H9 (cell line): ENCODE measurements at places on chromosomes 3 and 15. TPM values are rescaled to one million over a fixed set of nuclear protein-coding genes. Genes with fewer than 3 reads are reported as not detected.
A peak's percentile ranks its signal among the peaks of the same experiment; 100 is the strongest.

DNA sequence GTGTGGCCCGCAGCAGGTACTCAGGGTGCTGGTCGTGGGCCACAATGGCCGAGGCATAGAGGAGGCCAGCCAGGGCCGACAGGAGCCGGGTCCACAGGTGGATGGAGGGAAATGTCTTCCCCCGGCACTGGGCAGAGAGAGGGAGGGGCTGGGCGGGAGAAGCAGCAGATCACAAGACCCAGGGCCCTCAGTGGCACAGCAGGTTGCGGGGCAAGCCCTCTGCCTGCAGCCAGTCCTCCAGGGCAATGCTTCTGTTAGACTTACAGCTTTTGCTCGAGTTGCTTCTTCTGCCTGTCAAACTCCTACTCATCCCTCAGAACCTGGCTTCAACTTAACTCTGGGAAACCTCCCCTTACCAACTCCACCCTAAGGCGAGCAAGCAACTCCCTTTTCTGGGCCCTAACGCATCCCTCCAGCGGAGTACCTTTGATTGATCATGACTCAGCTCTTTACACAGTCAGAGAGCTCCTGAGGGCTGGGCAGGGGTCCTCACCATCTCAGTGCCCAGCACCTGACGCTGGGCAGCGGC lies 16.0 kb downstream of the TMEM44 start:
- H3K27me3 ChIP-seq, result no peaks in the 10 kb centered on the region
- no peaks in the 10 kb centered on the region for H3K4me1 ChIP-seq
- H3K36me3 ChIP-seq, result peaks cover 24% of the 10 kb centered on the region
- H3K4me3 ChIP-seq, result no peak overlapping the region
- no peak overlapping the region for H3K27ac ChIP-seq

DNA sequence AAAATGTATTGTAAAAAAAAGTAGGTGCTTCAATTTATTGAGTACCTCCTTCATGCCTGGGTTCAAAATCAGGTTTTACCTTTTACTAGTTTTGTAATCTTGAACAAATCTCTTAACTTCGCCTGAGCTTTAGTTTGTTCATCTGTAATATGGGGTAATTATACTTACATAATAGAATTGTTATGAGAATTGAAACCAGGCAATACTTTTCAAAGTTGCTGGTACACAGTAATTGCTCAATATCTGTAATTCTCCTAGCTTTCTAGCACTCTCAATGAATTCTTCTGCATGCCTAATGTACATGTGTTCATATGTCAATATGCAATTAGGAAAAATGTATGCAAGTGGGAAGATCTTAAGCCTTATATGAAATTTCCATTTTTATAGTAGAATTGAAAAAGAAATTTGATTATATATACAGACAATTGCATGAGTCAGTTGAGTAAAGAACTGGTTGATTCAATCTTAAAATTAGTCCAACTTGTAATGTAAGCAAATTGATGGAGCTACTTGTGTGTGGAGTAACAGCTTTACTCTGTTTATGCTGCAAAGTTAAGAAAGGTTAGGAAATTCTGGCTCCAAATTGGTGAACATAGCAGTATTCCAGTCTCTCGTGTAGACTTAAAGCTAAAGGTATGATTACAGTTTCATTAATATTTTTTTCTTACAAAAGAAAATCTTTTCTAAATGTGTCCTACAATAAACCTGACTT lies 4.1 kb downstream of the TNFSF10 start:
- H3K4me1 ChIP-seq, result peaks cover 6% of the 10 kb centered on the region; the same call in 1 of the 2 replicates
- H3K4me3 ChIP-seq, result no peak overlapping the region
- no peak for DNase-seq
- no peak overlapping the region for H3K27ac ChIP-seq
- H3K27me3 ChIP-seq, result no peaks in the 10 kb centered on the region

DNA sequence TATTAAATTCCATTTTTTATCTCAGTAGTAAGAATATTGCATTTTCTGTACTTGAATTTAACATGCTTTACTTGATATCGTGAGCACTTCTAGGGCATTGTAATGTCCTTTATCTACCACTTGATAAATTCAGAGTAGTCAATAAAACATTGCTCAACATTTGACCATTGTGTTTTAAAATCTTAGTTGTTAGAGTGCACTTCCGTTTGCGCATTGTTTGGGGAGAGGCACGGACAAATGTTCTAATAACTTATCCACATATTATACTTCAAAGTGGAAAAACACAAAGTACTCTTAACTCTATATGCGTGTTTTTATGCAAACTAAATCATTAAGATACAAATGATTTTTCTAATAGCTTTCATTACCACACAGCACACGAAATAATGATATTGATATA lies 419 bp downstream of the FAM227B start:
- no peak for DNase-seq
- H3K4me1 ChIP-seq, result no peaks in the 10 kb centered on the region
- H3K27ac ChIP-seq, result no peak overlapping the region
- peak overlapping the region; percentile 98 for H3K4me3 ChIP-seq

GRCh38 chr3:105304487-105304886 lies 62.2 kb upstream of the ALCAM start:
- no peaks in the 10 kb centered on the region for H3K27me3 ChIP-seq
- no peak for DNase-seq
- no peak overlapping the region for H3K4me3 ChIP-seq
- no peaks in the 10 kb centered on the region for H3K4me1 ChIP-seq
- H3K36me3 ChIP-seq, result peaks cover 2% of the 10 kb centered on the region
- H3K27ac ChIP-seq, result no peak overlapping the region

DNA sequence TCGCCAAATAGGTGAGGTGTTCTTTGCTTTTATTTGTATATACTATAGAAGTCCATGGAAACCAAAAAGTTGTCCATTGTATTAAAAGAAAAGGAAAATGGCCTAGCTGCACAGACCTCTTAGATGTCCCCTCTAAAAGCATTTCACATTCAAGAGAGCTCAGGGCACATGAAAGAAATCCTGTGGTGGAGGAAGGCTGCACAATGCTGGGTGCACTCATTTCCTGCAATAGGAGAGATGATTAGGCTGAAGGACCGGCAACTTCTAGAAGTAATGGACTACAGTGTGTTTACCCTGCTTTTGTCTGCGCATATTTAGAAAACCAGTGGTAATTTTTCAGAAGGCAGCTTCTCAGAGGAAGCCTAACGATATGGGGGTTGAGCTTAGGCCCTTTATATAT lies 25.4 kb downstream of the PPM1L start:
- no peak overlapping the region for H3K27ac ChIP-seq
- peaks cover 4% of the 10 kb centered on the region; the same call in 1 of the 2 replicates for H3K36me3 ChIP-seq
- no peaks in the 10 kb centered on the region; the same call in 1 of the 2 replicates for H3K4me1 ChIP-seq
- no peak for DNase-seq
- H3K4me3 ChIP-seq, result no peak overlapping the region
- no peaks in the 10 kb centered on the region for H3K27me3 ChIP-seq

DNA sequence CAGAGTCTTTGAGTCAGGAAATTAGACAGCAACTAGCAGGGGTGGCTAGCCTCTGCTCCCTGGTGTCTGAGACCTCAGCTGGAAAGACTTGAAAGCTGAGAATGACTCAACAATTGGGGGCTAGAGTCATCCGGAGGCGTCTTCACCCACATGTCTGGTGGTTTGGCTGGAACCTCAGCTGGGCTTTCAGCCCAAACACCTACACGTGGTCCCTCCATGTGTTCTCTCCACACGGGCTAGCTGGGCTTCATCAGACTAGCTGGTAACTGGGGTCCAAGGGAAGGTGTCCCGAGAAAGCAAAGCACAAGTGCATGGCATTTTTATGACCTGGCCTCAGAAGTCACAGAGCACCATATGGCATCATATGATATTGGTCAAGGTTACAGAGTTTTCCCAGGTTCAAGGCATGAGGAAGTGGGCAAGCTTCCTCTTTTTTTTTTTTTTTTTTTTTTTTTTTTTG lies 19.9 kb upstream of the ABHD2 start:
- H3K27ac ChIP-seq, result no peak overlapping the region
- DNase-seq, result no peak
- no peaks in the 10 kb centered on the region for H3K27me3 ChIP-seq
- peaks cover 28% of the 10 kb centered on the region for H3K36me3 ChIP-seq
- no peaks in the 10 kb centered on the region for H3K4me1 ChIP-seq

GRCh38 chr3:135128818-135129217 lies 333.8 kb downstream of the EPHB1 start:
- no peaks in the 10 kb centered on the region for H3K4me1 ChIP-seq
- no peaks in the 10 kb centered on the region; the same call in 1 of the 2 replicates for H3K27me3 ChIP-seq
- no peak overlapping the region for H3K27ac ChIP-seq

- DNase-seq, result peak; percentile 58
- H3K4me1 ChIP-seq, result peaks cover 5% of the 10 kb centered on the region; the same call in 1 of the 2 replicates
- peak within 1 kb of the TSS; percentile 77 for H3K4me3 ChIP-seq
- H3K27ac ChIP-seq, result no peak within 1 kb of the TSS
- peaks cover 20% of the 10 kb centered on the region for H3K36me3 ChIP-seq
Observed at GRCh38 chr3:52056521-52056967, at the start of gene DUSP7. TSS of gene DUSP7 (minus strand) at chr3:52056571. CDS start at chr3:52056366, 205 bp downstream.

DNA sequence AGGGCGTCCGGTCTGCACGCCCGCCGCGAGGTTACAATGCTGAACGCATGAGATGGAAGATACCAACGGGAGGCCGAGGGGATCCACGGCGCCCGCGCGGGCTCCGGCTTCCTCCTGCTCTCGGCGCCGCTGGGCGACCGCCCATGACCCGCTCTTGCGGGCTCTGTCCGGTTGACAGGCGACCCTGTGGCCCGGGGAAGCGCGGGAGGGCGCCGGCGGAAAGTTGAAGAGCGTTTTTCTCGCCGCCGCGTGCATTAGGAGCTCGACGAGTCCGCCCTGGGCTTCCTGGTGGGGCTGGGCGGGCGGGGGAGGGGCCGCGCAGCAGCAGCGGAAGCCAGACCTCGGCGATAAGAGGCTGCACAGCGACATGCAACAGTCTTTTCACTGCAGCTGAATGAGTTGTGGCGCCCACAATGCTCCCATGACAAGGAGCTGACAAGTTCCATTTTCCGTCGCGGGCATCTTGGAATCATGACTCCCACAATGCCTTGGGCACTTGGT lies at the start of gene MBNL1:
Gene MBNL1, plus strand, starts transcription at position 375 of the 501 bp plus-strand sequence. CDS start 31,265 bp downstream, outside the sequence.
- peak; percentile 81 for DNase-seq
- peak within 1 kb of the TSS; percentile 69 for H3K27ac ChIP-seq
- no peaks in the 10 kb centered on the region; the same call in 1 of the 2 replicates for H3K4me1 ChIP-seq
- H3K27me3 ChIP-seq, result peaks cover 4% of the 10 kb centered on the region; the same call in 1 of the 2 replicates
- H3K4me3 ChIP-seq, result peak within 1 kb of the TSS; percentile 85

DNA sequence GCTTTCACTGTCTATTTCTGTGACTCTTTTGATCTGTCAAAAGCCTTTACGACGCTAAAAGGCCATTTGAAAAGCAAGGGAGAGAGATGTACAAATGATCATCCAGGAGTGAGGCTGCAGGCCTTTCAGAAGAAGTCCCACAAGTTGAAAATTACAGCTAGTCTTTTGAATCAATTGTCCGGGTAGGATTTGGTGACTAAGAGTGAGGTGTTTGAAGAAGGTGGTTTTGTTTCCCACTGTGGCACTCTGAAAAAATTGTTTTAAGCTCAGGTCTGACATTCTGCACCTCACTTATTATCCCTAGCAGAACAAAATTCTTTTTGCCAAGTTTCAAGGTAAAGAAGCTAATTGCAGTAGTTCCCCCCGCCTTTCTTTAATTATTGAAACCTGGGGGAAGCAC lies 50.8 kb upstream of the TMEM108 start:
- no peaks in the 10 kb centered on the region for H3K4me1 ChIP-seq
- H3K36me3 ChIP-seq, result peaks cover 7% of the 10 kb centered on the region; the same call in 1 of the 2 replicates
- H3K4me3 ChIP-seq, result no peak overlapping the region
- no peak for DNase-seq
- H3K27ac ChIP-seq, result no peak overlapping the region
- H3K27me3 ChIP-seq, result no peaks in the 10 kb centered on the region

DNA sequence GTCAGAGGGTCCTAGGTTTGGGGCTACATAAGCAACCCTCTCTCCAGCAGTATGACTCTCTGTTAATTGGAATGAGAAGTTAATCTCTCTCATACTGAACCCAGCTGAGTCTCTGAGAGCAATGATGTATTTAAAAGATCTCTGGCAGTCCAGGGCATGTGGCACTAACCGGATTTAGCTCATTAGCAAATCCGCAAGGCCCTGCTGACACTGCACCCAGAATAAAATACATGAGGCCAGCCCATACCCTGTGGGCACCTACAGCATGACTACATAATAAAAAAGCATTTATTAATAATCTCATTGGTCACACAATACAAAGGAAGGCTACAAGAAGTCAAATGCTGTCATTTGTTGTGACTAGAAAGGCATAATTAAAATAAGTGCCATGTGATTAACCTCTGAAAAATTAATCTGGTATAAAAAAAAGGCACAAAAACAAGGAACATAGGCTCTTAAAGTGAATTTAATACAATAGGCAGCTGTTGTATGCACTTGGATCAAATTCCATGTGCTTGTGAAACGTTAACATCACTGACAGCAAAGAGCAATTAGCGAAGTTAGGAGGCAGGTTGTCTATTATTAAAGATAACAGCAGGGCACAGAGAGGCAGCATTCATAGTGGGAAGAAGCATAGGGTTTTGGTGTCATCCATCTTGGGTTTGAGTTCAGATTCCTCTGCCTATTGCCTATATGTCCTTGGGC lies 381.2 kb downstream of the WDR72 start:
- H3K27me3 ChIP-seq, result no peaks in the 10 kb centered on the region
- H3K36me3 ChIP-seq, result no peaks in the 10 kb centered on the region
- no peak for DNase-seq
- no peaks in the 10 kb centered on the region; the same call in 1 of the 2 replicates for H3K4me1 ChIP-seq

GRCh38 chr3:69122403-69122802 lies at the start of gene LMOD3:
TSS of gene LMOD3 (minus strand) at chr3:69122595. CDS start at chr3:69122386, 209 bp downstream.
- no peak for DNase-seq
- H3K4me3 ChIP-seq, result no peak within 1 kb of the TSS
- H3K27me3 ChIP-seq, result no peaks in the 10 kb centered on the region
- H3K27ac ChIP-seq, result no peak within 1 kb of the TSS
- no peaks in the 10 kb centered on the region; the same call in 1 of the 2 replicates for H3K4me1 ChIP-seq
- H3K36me3 ChIP-seq, result no peaks in the 10 kb centered on the region

DNA sequence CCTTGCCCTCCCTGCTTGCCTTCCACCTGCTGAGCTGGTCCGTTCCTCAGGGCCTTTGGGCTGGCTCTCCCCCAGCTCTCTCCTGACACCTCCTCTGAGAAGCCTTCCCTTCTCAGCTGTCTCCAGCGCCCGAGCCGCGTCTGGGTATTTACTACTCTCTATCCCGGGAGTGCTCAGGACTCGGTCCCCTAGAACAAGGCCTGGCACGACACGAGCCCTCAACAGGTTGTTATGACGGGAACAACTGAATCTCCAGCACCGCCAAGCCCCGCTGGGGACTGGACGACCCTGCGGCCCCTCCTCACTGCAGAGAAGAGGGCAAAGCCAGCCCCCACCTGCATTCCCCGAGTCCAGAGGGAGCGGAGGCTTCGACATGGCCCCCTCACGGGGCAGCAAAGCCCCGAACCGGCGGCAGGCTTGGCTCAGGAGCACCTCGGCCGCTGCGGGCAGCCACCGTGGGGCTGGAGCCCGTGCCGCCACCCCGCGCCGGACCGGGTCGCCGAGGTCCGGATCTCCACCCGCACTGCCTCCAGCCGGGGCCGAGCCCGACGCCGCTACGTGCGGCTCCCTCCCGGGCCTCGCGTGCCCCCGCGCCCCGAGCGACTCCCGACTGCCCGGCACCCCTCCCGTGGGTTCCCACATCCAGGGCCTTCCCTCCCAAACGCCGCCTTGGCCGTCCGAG lies 792 bp downstream of the TPRA1 start:
- no peak overlapping the region for H3K27ac ChIP-seq
- H3K36me3 ChIP-seq, result peaks cover 8% of the 10 kb centered on the region; the same call in 1 of the 2 replicates
- H3K4me1 ChIP-seq, result no peaks in the 10 kb centered on the region
- DNase-seq, result no peak
- H3K27me3 ChIP-seq, result no peaks in the 10 kb centered on the region

Gene C2CD4B
- total RNA-seq, result 0.13 and 0.22 TPM in 2 replicates

Gene SI
- total RNA-seq, result not detected in 2 replicates

Gene TNNC1
- 5.6 and 7.7 TPM in 2 replicates for total RNA-seq

Gene SCN11A
- total RNA-seq, result 0.17 and 0.20 TPM in 2 replicates

Gene GPR176
- 132 TPM in 2 replicates for total RNA-seq

Gene PLSCR5
- total RNA-seq, result not detected in 2 replicates

Gene CFAP91
- total RNA-seq, result 2.2 and 2.3 TPM in 2 replicates

Gene ZNF774
- 1.0 and 2.5 TPM in 2 replicates for total RNA-seq

Gene ESYT3
- total RNA-seq, result 5.9 and 6.3 TPM in 2 replicates

Gene LYZL4
- total RNA-seq, result not detected in 2 replicates
